ENCODE measurements at places on chromosomes 5 and 9.

GRCh38 chr5:32934529-32934928, 223.4 kb downstream of the NPR3 start:
- DNase-seq: no peak

DNA sequence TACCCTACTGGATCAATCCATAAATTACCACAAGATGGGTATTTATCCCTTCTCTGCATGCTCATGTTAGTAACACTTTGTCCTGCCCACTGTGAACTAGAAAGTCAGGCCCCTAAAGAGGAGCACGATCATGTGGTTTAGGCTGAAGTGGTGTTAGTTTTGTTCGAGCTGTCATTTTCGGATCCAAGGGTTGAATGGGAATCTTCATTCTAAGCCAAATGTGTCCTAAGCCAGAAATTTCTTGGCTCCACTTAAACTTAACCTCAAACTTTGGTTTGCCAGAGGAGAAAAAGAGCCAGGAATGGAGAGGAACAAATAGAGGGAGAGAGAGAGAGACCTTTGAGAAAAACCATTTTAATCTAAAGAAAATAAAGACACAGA, 837.7 kb upstream of the ZNF608 start:
- no peak for DNase-seq

DNA sequence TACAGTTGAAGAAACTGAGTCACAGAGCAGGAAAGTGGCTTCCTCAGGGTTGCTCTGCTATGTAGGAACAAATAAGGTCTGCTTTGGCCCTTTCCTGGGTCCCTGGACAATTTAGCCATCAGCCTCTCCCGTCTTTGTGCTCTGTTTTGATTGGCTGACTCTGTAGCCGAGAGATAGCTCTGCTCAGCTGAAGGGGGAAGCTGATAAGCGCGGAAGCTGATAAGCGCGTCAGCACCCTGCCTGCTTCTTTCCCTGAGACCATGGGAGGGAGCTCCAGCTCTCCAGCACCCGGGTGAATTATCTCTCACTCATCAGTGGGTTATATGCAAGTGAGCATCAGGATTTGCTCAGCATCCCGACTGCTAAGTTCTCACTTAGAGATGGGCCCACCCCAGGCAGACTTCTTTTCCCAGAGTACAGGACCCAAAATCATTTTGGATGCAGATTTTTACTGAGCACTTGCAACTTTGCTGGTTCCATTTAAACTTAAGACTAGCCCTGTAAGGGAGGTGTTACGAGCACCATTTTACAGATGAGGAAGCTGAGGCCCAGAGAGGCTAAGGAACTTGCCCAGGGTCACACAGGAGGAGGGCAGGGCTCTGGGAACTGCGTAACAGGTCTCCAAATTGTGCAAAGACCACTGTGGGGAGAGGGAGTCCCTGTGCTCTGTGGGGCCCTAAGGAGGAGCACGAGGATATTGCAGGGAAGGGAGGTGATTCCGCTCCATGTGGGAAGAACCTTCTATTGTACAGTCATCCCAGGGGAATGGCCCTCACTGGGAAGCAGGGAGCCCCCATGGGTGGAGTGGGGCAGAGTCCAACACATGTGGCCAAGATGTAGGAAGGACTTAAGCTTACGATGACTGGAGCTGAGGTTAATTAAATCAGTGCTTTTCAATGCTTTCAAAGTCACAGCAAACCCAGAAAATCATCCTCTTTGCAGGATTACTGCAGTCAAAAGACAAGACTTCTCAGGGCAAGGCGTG, 83.7 kb upstream of the ORM1 start:
- no peak for DNase-seq

- no peak for DNase-seq
Observed at GRCh38 chr9:27701587-27701986, 128.3 kb upstream of the C9orf72 start.

GRCh38 chr5:109100971-109101370, 308.8 kb downstream of the PJA2 start:
- no peak for DNase-seq

DNA sequence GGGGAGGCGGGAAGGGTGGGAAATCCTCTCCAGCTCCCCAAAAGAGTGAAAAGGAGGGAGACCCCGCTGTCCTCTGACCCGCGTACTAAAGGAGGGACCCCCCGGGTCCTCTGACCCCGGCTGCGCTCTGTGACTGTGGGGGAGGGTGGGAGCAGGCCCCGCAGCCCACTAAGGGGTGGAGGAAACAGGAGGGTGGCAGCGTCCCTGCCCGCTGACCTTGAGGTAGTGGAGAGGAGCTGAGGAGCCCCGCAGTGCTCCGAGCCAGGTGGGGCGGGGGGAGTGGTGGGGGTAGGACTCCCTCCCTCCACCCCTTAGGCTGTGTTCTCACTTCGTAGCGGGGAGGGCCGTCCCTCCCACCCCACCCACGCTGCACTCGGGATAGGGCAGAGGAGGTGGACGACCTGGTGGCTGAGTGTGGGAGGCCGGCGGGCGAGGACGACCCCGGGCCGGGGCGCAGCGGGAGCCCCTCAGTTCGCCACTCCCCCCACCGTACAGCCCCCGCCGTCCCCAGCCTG, 449 bp upstream of the ADCY2 start:
- no peak for DNase-seq

DNA sequence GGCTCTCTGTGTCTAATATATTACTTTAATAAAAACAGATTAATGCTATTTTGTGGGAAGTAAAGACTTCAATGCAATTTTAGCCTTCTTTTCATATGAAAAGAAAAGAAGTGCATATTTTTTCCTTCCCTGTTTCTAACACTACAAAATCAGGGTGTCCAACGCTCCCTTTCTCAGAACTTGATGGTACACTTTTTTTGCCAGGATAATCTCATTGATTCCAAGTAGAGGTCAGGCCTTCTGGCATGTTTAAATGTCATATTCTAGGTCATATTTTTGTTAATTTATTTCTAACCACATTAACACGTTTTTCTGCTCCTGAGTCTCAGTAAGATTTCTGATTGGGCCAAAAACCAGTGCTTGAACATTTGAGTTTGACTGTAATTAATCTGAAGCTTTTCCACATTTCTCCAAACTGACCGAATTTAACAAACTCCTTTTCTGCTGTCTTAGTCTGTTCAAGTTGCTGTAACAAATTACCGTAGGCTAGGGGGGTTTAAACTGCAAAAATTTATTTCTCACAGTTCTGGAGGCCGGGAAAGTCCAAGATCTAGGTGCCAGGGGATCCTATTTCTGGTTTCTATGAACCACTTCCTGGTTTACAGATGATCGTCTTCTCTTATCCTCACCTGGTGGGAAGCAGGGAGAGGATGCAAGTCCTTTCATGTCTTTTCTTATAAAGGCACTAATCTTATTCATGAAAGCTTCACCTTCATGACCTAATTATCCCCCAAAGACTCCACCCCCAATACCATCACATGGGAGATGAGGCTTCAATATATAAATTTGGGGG, 63.2 kb upstream of the ELL2 start:
- no peak for DNase-seq

- DNase-seq: no peak
Observed at GRCh38 chr9:71096421-71097108, 24.9 kb downstream of the TRPM3 start.

Data from stimulated activated CD4-positive, alpha-beta T cell treated with anti-CD3 and anti-CD28 coated beads, Interleukin-4, amount 100 ng/mL, for 24 hours (primary cell).